ENCODE measurements at places on chromosomes 3 and 15.
A peak's percentile ranks its signal among the peaks of the same experiment; 100 is the strongest.

- DNase-seq: no peak
These were observed 54.9 kb upstream of the GLCE start for GRCh38 chr15:69105451-69105985.

GRCh38 chr15:75966073-75966472 is 46.2 kb downstream of the NRG4 start:
- no peak for DNase-seq

DNA sequence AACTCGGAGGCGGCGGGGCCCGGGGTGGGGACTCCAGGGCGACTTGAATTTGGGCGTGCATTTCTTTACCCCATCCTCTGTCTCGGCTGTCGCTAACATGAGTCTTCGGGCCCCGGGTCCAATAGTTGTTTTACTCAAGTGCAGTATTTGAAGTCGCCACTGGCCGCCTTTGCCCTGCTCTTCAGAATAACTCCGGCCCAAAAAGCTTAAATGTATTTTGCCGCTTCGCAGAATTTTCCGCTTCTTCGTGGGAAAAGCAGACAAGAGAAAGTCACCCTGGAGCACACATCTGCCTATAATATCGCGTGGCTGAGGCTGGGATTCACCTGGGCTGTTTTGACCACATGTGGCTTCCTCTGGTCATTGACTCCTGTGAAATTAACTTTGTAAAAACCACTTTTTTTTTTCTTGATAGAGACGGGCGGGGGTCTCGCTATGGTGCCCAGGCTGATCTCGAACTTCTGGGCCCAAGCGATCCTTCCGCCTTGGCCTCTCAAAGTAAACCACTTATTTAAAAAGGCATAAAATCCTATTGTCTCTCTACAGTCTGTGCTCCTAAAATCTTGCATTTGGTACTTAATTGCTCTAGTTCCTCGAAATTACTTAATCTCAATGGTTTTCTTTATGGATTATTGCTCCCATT is 676 bp downstream of the CNOT10 start:
- DNase-seq: peak; percentile 48

- DNase-seq: no peak
These were observed 169.0 kb upstream of the NANOGP8 start for GRCh38 chr15:35254062-35254461.

Data from hematopoietic multipotent progenitor cell treated with erythropoietin and hydrocortisone succinate and interleukin-3 and kit ligand, for 6 days (in vitro differentiated cells).